ENCODE measurements at places on chromosomes 13 and 19. TPM values are rescaled to one million over a fixed set of nuclear protein-coding genes. Genes with fewer than 3 reads are reported as not detected.

GRCh38 chr19:2047449-2048103 is 3.5 kb downstream of the MKNK2 start:
- no peak for DNase-seq

The LRRC63 gene
- total RNA-seq, result not detected

GRCh38 chr13:97946951-97947588 is 6.4 kb upstream of the IPO5 start:
- DNase-seq, result no peak

The ZNF565 gene
- total RNA-seq, result 5.2 TPM

The KRTDAP gene
- total RNA-seq, result not detected

The KIR3DL2 gene
- not detected for total RNA-seq

The PCID2 gene
- total RNA-seq, result 34.5 TPM

The OR10H1 gene
- total RNA-seq, result not detected

DNA sequence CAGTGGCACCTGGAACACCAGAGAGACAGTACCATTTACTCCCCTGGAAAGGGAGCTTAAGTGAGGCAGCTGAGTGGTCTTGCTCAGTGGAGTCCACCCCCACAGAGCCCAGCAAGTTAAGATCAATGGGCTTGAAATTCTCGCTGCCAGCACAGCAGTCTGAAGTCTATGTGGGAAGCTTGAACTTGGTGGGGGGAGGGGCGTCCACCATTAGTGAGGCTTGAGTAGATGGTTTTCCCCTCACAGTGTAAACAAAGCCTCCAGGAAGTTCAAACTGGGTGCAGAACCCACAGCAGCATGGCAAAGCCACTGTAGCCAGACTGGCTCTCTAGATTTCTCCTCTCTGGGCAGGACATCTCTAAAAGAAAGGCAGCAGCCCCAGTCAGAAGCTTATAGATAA is 30.3 kb upstream of the CEACAM4 start:
- no peak for DNase-seq

GRCh38 chr19:32405431-32406160 is at the start of gene DPY19L3:
Gene DPY19L3, plus strand, starts transcription at chr19:32405770. Its CDS starts 2,484 bp downstream, at chr19:32408254.
- peak; percentile 99 for DNase-seq

The ZNF100 gene
- 5.8 TPM for total RNA-seq

The KLK1 gene
- not detected for total RNA-seq

The CAB39L gene
- 80.9 TPM for total RNA-seq

DNA sequence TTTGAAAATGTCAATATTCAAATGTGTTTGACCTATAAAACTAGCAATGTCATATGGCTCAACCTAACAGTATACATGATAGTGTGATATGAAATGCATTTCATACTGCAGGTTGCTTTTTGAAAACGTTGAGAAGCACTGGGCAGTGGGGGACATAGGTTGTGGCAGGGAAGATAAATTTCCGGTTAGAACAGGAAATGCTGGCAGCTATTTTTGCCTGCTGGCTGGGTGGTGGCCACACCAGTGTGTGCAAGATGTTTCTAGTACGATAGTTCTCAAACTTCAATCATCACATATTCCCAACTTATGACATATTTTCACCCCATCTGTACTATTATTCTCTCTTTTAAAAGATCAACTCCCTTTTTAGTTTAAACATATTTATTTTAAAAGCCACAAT is 17.2 kb downstream of the FXYD5 start:
- DNase-seq, result no peak

- DNase-seq, result no peak
These were observed 12.2 kb downstream of the PLEKHJ1 start for GRCh38 chr19:2223959-2224358.

The SGCG gene
- total RNA-seq, result 0.84 TPM

DNA sequence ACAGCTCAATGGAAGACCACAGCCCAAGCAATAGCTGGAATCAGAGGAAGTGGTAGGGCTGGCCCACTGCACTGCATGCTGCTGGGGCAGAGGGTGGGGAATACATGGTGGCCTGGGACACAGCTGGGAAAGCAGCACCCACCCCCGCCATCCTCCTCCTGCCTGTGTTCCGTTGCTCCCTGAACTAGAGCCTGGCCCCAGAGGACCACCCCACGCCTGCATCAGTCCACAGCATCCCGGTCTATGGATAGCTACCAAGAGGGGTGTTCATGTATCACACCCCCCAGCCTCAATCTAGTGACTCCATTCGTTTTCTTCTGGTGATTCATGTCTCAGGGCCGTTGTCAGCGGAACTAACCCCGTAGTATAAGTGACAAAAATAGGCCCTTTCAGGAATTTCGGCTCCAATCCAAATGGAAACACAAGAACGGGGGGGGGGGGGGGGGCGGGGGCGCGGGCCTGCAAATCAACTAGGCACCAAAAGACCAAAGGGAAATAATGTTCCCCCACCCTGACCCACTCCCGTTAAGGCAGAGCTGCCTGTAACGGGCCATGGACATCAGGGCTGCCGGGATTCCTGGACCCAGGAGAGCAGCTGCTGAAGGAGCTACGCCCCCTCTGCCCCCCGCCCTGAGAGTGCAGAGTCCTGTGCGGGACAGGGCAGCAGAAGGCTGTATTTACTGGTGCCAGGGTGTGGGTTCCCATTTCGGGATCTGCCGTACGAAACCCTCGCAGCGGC is 18.9 kb upstream of the EPHX3 start:
- DNase-seq, result no peak

The SIGLEC9 gene
- 4.5 TPM for total RNA-seq

- DNase-seq, result no peak
These were observed 421.1 kb downstream of the FGF9 start for GRCh38 chr13:22091971-22092300.

The CBY2 gene
- total RNA-seq, result not detected

- DNase-seq, result no peak
These were observed 16.6 kb downstream of the CFD start for GRCh38 chr19:876089-876488.

The ZNF615 gene
- total RNA-seq, result 13.4 TPM

- DNase-seq, result no peak
These were observed 8.2 kb downstream of the GPC5 start for GRCh38 chr13:91406619-91407018.

- DNase-seq, result no peak
These were observed 5.1 kb upstream of the ZNF77 start for GRCh38 chr19:2949939-2950285.

The SHISA7 gene
- total RNA-seq, result not detected

- DNase-seq, result no peak
These were observed 1.2 kb downstream of the FRY start for GRCh38 chr13:32032759-32033158.

The NTF4 gene
- not detected for total RNA-seq

- no peak for DNase-seq
These were observed 496.8 kb upstream of the PCDH9 start for GRCh38 chr13:67726979-67727378.

The FUT2 gene
- total RNA-seq, result not detected

The CALR gene
- total RNA-seq, result 268 TPM

DNA sequence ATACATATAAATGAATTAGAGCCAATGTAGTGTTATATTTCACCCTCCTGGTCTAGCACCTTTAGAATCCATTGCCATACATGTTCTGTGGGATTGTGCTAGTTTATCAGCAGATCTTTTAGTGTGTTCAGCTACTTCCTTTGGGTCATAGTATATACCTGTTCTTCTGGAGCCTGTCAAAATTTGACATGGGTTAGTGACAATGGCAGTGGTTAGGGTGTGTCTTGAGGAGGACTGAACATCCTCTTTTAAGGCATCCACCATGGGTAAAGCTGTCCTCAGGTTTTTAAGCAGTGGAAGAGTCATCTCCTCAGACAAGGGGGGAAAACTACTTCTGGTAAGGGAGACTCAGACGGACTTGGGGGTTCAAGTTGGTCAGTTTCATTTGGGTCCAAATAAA is 29.4 kb downstream of the DNAJC3 start:
- DNase-seq, result no peak

- no peak for DNase-seq
These were observed 256.1 kb downstream of the DACH1 start for GRCh38 chr13:71610876-71611275.

GRCh38 chr19:13906521-13906904 is 512 bp downstream of the CC2D1A start:
- no peak for DNase-seq

DNA sequence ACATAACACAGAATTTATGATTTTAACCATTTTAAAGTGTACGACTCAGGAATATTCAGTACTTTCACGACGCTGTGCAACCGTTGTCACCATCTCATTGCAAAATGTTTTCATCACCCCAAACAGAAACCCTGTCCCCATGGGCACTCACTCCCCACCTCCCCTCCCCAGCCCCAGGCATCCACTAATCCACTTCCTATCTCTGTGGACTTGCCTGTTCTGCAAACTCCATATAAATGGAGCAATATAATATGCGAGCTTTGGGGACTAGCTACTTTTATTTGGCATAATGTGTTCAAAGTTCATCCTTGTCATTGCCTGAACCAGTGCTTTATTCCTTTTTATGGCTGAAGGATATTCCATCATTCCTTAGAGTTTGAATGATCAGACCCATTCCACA is 7.3 kb upstream of the INSR start:
- no peak for DNase-seq

GRCh38 chr13:47846886-47847285 is 154.2 kb downstream of the SUCLA2 start:
- no peak for DNase-seq

- DNase-seq, result no peak
These were observed 1118.5 kb downstream of the PCDH9 start for GRCh38 chr13:66111628-66112027.

The ZNF443 gene
- 5.4 TPM for total RNA-seq

- no peak for DNase-seq
These were observed 4.2 kb downstream of the MISP start for GRCh38 chr19:755063-755462.

The ZNF714 gene
- 2.2 TPM for total RNA-seq

The GFY gene
- total RNA-seq, result not detected

- DNase-seq, result no peak
These were observed 5.8 kb downstream of the GMIP start for GRCh38 chr19:19637523-19638251.

DNA sequence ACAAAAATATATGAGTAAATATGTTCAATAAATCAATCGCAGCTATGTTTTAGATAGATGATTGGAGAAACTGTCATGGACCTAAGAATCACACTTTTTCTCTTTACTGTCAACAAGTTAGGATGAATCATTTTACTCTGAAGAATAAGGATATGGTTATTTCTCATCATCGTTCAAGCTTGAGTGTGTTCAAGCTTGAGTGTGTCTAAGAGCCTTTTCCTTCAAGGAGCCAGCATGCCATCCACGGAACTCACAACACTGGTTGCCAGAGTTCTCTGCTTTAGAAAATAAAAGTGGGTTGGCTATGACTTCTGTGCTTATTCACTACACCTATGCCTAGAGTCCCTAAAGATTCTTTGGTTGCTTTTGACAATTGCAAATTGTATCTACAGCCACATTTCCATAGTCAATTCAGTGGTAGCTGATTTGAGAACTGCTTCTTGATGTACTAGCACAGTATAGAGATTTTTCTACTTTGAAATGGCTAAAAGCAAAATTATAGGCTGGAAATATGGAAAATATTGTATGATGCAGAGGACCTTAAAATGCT is 58.1 kb upstream of the SCEL start:
- DNase-seq, result no peak

DNA sequence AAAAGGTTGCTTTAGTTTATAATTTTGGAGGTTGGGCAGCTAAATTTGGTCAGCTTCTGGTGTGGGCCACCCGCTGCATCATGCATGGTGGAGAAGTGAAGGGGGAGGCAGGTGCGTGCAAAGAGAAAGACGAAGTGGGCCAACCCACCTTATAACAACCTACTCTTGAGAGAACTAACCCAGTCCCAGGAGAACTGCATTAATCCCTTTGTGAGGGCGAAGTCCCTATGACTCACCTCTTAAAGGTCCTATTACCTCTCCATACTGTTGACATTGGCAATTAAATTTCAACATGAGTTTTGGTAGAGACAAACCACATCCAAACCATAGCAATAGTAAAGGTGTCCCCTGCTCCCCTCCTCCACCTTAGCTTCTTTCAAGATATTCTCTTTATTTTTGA is 7.7 kb upstream of the FGF9 start:
- no peak for DNase-seq

Measured in esophagus muscularis mucosa (tissue), 4 donors.